ENCODE measurements at places on chromosomes 3 and 15.

DNA sequence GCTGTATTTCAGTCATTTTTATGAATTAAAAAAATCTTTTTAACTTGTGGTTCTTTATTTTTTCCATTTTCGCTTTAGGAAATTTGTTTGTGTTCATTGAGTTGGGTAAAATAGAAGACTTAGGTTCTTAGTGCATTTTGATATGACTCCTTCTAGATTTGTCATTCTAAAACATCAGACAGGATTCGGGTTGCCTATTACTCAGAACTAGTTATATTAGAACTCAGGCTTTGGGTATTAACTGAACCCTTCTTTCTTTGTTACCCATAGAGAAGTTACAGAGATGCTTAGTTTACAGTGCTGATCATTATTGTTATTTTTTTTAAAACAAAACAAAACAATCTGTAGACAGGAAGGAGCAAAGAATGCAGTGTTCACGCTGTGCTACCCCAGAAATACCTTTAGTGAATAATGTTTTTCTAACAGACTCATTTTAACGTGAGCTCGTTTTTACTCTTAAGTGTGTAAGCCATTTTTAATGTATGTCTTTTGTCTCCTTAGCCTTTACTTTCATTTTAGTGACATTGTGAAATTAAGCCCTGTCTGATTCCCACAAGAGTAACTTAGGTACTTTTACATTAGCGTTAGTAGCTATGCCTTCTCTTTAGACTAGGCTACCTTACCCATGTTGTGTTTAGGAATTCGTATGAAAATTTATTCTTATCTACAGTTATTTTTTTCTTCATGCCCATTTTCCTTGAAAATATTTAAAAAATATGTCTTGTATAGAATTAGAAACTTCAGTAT is 53.4 kb downstream of the CMC1 start:
- no peak for DNase-seq

- no peak for DNase-seq
These were observed 5.6 kb upstream of the APPL1 start for GRCh38 chr3:57221883-57222282.

DNA sequence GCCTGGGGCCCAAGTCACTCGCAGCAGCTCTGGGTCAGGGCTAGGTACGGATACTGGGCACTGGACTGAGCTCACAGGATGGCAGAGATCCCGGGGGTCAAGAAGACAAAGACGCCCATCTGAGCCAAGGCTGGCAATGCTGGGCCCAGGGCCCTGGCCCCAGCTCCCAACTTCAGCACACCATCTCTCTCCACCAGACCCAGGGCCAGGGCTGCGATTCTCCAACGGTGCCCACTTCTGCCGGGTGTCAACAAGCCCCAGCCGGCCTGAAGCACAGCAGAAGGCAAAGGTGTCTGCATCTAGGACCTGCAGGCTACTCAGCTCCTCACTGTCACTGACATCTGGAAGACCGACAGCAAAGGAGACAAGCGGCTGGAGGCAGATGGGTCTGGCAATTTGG is 8.6 kb downstream of the WDR73 start:
- DNase-seq, result no peak

- no peak for DNase-seq
These were observed 30.9 kb upstream of the MUC13 start for GRCh38 chr3:124965413-124965812.

DNA sequence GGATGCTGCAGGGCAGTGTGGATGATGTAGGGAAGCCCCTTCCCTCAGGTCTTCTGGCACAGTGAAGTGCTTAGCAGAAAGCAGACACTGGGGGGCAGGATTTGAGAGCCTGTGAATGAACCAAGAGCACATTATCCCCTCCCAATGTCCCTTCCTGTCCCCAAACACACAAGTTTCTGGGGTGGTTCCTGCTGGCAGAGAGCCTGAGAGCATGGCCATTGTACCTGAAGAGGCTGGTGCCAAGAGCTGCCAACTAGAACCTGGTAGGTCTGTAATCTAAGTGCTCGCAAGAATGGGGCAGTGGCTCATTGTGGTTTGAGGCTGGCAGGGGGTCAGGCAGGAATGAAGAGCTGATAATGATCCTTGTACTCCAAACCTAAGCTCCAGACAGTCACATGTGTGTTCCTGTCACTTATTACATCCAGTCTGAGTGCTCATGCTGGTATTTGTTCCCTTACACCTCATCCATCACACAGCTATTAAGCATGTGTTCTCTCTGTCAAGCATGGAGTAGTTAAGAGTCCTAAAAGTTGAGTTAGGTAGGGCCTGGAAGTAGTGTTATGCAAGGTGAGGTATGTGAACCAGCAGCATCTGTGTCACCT is 6.7 kb upstream of the CCR1 start:
- DNase-seq, result no peak

DNA sequence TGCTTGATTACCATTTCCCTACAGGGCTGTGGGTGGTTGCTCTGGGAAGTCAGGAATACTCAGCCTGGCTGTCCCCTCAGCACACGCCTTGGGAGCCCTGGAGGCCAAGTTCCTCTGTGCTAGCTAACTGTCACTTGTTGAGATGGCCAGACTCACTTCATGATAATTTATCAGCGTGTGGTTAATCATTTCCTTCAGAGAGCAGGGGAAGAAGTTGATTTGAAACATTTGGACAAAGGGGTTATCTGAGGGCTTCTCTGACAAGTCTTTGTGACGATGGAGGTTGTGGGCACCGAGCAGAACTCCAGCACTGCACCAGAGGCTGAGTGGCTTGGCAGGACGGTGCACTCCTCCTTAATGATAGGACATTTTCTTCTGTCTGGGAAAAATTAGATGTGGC is 61.9 kb downstream of the WHAMM start:
- no peak for DNase-seq

- no peak for DNase-seq
These were observed 175.0 kb downstream of the SOX2 start for GRCh38 chr3:181886676-181887075.

- peak; percentile 86 for DNase-seq
These were observed 11.0 kb downstream of the NDUFB5 start for GRCh38 chr3:179615458-179616173.

DNA sequence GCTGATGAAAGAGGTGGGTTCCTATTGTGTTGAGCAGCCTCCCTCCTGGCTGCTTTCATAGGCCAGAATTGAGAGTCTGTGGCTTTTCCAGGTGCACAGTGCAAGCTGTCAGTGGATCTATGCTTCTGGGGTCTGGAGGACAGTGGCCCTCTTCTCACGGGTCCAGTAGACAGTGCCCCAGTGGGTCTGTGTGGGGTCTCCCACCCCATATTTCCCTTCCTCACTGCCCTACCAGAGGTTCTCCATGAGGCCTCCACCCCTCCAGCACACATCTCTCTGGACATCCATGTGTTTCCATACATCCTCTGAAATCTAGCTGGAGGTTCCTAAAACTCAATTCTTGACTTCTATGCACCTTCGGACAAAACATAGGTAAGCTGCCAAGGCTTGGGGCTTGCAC is 201.2 kb downstream of the FAM43A start:
- DNase-seq, result no peak

Data from amniotic epithelial cell (primary cell).